ENCODE measurements at places on chromosomes 12 and 14.
A peak's percentile ranks its signal among the peaks of the same experiment; 100 is the strongest.

DNA sequence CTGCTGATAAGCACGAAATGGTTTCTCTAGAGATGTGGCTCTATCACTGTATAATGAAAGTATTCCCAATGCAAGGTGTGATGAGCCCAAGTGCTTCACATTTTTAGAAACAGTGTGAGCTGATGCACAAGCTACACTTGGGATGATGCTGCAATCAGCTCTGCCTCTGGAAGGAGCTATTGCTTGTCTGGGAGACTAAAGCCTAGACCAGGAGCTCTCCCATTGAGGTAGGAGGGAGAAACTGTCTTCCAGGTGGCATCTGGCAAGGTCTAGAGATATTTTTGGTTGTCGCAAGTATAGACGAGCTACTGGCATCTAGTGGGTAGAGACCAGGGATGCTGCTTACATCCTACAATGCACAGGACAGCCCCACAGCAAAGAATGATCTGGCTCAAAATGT, 42.0 kb downstream of the HECTD4 start:
- DNase-seq, result no peak

DNA sequence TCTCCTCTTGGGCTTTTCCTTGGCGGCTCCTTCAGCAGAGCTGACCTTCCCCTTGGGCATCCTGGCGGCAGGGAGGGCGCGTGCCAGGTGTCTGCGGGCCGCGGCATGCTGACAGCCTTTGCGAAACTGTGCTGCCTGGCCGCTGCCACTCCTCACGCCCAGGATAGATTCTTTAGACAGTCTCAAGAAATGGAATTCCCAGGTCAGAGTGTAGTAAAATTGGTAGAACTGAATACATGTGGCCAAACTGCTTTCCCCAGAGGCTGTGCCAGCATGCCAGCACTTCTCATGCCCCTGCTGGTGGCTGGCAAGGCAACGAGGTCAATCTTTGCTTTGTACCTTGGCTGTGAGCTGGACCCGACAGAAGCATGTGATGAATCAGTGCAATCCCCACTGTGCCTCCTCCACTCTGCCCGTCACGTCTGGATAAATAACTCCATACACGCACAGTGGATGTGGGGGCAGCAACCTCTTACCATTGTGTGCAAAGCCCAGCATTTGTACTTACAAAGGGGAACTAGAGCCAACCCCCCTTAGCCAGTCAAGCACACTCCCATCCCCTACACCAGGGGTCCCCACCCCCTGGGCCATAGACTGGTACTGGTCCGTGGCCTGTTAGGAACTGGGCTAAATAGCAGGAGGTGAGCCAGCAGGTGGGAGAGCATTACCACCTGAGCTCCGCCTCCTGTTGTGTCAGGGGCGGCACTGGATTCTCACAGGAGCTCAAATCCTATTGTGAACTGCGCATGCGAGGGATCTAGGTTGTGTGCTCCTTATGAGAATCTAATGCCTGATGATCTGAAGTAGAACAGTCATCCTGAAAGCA, 90.9 kb downstream of the ACTN1 start:
- no peak for DNase-seq

DNA sequence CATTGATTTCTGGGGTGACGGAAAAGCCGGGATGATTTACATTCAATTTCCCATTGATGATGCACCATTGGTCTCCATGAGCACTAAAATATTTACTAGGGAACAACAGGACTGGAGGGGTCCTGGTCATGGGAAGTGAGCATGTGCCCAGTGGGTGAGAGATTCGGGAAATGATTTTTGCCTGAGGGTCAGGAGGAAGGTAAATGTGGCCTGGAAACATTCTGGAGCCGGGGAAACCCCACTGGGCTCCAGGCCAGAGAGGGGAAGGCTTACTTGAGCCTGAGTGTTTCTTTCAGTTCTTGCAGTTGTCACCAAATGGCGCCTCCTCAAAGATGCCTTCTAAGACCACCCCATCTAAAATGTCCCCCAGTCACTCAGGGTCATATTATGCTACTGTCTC, 532.3 kb upstream of the TBX3 start:
- no peak for DNase-seq

GRCh38 chr12:49537752-49538509, 899 bp upstream of the KCNH3 start:
- peak; percentile 42 for DNase-seq

GRCh38 chr14:51498411-51499227, 153.1 kb upstream of the FRMD6 start:
- DNase-seq, result no peak

DNA sequence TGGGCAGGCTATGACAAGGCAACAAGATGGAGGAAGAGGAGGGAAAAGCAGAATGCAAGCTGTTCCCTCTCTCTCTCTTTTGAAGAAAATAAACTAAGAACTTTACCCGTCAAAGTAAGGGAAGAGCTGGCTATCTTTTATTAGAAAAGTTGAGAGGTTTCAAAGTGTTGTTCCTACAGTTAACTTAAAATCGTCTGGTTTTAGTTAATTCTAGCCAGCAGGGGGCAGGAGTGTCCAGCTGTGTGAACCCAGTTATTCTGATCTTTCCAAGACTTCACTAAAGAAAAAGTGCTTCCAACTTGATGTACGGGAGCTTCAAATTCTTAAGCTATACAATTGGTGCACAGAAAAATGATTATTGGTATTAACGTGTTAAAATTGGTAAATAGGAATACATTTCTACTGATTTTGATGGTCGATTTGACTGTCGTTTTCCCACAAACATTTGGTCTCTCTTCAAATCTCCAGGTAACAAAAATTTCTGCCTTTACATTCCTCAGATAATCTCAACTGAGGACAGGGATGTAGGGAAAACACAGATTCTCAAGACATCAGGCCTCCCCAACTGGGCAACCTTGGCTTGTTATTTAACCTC, 28.4 kb upstream of the MON2 start:
- DNase-seq, result peak; percentile 13

DNA sequence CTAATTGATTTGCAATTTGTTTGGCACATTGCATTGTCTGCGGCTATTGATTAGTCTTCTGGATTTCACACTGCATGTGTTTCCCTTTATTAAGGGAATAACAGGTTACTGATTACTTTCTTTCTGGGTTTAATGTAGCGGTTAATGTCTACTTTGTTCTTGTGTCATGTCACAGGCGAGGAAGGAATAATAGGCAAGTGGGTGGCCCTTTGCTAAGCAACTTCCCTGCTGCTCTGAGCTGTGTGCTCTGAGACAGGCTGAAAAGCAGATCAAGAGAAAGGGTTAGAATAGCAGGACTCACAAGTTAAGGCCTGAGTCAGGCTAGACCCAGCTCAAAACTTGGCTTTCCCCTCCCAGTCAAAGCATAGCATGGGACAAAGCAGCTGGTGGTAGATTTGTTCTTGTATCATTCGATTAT, 77.2 kb downstream of the NKX2-1 start:
- no peak for DNase-seq

DNA sequence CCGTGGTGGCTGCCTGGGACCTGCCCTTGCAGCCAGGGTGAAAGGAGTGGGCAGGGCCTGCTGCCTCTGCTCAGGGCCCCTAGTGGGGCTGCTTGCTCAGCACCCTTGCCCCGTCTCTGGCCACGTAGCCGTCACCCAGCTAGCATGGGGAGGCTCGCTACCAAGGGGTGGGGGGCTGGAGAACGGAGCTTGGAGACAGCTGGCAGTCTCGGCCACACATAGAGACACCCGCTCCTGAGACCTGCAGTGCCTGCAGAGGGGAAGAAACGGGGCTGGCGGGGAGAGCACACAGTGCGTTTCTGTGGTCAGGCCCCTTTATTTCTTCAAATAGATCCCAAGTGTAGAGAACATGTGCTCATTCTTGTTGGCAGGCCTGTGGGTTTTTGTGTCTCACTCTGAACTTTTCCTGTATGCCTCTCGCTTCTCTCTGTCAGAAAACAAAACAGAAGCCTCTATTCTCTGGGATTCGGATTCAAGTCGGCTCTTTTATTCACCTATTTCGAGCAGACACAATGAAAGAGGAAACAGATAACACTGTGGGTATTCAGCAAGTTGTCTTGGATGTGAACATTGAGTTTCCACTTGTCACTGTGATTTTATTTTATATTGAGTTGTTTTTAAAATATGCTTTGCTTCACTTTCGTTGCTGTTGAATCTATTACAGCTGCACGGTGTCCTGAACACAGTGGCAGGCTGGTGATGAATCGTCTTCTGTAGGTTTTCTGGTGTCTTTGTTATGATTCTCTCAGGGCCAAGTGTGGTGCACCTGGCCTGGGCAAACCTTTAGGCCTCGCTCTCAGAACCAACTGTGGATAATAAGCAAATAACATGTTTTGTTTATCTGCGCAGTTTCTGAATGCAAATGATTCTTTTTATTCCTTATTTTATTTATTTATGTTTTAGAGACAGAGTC, 26.5 kb downstream of the PACS2 start:
- DNase-seq, result no peak

DNA sequence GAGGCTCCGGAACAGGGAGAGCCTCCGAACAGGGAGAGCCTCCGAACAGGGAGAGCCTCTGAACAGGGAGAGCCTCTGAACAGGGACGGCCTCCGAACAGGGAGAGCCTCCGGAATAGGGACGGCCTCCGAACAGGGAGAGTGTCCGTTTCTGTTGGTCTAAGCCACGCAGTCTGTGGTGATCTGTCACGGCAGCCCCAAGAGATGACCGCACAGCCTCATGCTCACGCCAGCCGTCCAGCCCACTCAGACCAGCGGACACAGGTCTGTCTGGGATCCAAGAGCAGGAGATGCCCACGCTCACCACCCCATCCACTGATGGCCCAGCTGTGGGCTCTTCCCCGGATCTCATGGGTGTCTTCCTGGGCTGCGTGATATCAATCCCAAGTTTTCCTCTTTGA, 33.3 kb downstream of the GALNT9 start:
- DNase-seq, result no peak

DNA sequence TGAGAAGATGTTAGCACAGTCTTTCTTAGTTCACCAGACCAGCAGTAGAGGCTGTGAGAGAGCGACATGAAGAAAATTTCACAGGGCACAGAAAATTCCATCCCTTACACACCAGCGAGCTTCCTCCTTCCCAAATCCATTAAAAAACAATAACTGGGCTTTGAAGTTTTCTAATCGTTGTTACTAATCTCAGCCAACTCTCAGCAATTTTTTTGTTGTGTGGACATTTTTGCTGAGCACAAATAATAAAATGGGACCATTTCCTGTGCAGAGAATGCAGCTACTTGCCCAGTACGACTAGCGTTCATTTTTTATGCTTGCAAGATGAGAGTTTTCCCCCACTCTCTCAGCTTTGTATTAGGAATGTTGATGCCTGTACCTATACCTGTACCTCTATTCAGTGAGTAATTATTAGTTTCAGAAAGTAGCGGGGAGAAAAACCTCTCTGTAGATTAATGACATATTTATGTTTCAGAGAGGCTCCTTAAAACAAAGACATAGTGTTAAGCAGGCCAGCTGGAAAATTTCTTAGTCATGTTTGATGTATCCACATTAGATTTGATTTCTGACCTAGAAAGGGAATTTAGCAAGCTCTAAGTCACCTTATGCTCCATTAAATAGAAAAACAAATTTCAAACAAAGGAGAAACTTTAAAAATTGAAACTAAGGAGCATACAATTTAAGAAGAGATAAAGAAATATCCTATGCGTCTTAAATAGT, 146.5 kb downstream of the SRGAP1 start:
- no peak for DNase-seq

GRCh38 chr12:65200007-65200665, 30.8 kb downstream of the LEMD3 start:
- DNase-seq, result no peak

DNA sequence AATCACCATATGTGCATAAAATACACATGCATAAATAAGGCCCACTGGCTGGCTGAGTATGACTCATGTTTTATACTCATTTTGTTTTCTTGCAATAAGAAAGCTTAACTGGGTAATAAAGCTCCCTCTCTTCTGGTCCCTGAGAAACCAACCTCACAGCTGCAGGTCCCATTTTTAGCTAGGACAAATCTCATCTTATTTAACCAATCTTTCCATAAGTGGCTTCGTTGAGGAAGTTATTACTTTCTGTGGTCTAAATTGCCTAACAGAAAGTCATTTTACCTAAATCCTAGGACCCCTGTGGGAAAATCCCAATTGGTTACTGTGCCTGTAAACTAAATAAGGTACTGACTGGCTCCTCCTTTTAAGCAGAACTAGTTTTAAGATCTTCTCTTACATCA, 232.8 kb upstream of the FBXO33 start:
- DNase-seq, result no peak

DNA sequence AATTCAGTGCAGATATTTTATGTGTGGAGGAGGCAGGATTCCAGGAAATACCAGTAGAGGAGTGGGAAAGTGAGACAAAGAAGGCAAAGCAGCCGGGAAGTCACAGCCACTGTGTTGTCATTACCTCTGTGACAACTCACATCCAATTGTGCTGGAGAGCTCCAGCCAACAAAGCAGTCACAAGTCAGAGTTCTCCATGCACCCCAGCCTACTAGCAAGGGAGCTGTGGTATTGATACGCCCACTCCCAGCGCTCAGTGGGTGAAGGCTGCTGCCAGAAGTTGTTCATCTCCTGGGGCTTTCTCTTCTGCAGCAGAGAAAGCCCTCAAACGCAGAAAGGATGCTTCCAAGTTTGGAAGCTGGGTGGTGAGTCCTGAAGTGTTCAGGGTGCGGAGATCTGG, 93.9 kb downstream of the DICER1 start:
- DNase-seq, result no peak

- DNase-seq, result no peak
These were observed 93.7 kb upstream of the EEA1 start for GRCh38 chr12:93022603-93023340.

DNA sequence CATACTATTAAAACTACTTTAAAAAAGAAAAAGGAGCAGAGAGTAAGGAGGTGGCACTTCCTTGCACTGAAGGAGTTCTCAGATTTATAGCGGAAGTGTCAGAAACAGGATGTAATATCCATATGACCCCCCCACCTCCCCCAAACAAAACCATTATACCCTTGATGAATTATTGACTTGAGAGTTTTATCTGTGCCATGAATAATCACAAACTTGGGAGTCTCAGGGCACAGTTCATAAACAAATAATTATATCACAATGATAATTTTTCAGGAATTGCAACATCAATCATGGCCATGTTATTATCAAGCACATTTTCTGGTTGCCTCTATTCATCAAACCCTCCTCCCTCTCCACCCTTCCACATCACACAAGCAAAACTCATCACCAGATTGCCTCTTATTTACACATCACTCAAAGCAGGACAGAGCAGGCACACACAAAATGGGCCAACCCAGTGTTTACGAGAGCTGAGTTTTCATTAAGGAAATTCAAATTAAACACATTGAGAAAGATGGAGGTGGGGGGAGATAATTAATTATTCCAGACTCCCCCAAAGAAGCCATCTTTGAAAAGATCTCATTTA, 141.4 kb downstream of the EGLN3 start:
- DNase-seq, result no peak

All from stimulated activated CD4-positive, alpha-beta T cell treated with anti-CD3 and anti-CD28 coated beads, Interleukin-4, amount 100 ng/mL, for 1 hour (primary cell).